H1 (cell line): ENCODE measurements at places on chromosomes 4 and X. TPM values are rescaled to one million over a fixed set of nuclear protein-coding genes. Genes with fewer than 3 reads are reported as not detected.

DNA sequence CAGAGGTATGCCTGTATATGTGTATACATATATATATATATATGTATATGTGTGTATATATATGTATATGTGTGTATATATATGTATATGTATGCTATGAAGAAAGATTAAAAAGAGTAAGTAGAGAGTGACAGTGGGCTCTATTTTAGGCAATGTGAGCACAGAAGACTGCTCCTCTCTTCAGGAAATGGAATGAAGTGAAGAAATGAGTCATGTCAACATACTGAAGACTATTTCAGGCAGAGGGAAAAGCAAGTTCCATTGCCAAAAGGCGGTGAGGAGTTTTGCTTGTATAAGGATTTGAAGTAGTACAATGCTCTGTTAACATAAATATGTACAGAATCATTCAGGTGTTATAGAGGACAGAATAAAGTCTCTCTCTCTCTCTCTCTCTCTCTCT lies 773.2 kb upstream of the FTHL17 start:
- no peaks in the 10 kb centered on the region for H3K36me3 ChIP-seq
- H3K4me3 ChIP-seq = no peak overlapping the region
- no peak for DNase-seq
- no peaks in the 10 kb centered on the region for H3K4me1 ChIP-seq
- H3K27me3 ChIP-seq = no peaks in the 10 kb centered on the region

The DGKK gene
- 3.2 and 4.9 TPM in 2 replicates for polyA plus RNA-seq

DNA sequence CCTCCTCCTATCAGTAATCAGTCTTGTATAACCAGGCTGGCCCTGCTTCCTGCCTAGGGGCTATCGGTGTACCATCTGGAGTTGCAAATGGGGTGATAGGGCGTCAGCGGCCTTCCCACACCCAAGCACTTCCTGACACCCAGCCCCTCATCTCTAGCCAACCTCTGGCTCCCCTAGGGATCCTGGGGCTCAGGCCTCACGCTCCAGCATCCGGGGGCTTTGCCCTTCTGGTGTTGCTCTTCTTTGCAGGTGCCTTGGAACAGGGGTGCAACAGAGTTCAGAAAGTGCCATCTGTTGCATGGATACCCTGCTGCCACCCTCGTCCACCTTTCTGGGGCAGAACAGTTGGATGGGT lies 4.1 kb downstream of the IL9R start:
- no peaks in the 10 kb centered on the region for H3K4me1 ChIP-seq
- no peaks in the 10 kb centered on the region for H3K36me3 ChIP-seq
- no peak overlapping the region for H3K4me3 ChIP-seq
- H3K27ac ChIP-seq = no peak overlapping the region
- DNase-seq = no peak
- no peaks in the 10 kb centered on the region for H3K27me3 ChIP-seq

The ZFX gene
- 2.8 and 7.1 TPM in 2 replicates for polyA plus RNA-seq

- DNase-seq = no peak
- no peak overlapping the region for H3K27ac ChIP-seq
- H3K27me3 ChIP-seq = no peaks in the 10 kb centered on the region
- no peak overlapping the region for H3K4me3 ChIP-seq
These were observed 213.7 kb downstream of the TECRL start for GRCh38 chr4:64195582-64195981.

The MAGEA12 gene
- not detected in 2 replicates for polyA plus RNA-seq

DNA sequence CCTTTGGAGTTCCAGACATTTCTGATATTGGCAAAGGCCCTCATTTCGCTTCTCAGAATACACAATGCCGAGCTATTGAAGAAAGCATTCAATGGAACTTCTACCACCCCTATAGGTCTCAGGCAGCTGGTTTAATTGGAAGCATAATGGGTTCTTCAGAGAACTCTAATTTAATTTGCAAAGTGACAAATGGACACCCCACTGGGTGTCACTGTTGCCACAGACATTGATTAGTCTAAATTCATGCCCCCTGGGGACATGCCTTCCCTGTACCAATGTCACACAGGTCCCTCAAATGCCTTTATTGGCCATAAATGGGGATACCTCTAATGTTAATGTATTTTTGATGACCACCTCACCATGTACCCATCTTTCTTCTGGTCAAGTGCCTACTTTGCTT lies 22.9 kb upstream of the TMEM255A start:
- no peak for DNase-seq
- H3K36me3 ChIP-seq = no peaks in the 10 kb centered on the region
- H3K4me3 ChIP-seq = no peak overlapping the region
- H3K27ac ChIP-seq = no peak overlapping the region
- no peaks in the 10 kb centered on the region; the same call in 1 of the 2 replicates for H3K4me1 ChIP-seq
- no peaks in the 10 kb centered on the region for H3K27me3 ChIP-seq

DNA sequence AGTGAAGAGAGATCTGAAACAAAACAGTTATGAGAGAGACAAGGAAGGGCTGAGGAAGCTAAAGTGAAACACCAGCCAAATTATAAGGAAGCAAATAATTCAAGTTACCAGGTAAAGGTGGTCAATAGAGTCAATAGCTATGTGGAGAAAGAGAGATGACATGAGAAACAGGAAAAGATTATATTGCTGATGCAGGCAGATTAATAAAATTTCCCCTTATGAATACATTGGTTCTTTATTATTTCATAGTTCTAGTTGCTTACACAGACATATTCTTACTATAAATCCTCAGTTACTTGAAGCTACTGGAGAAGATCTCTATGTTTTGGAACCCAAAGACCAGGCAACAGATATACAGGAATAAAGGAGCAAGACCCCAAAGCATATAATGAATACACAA lies 273.7 kb upstream of the CTSO start:
- no peaks in the 10 kb centered on the region for H3K4me1 ChIP-seq
- H3K36me3 ChIP-seq = no peaks in the 10 kb centered on the region
- no peak for DNase-seq
- H3K27ac ChIP-seq = no peak overlapping the region

- peak; percentile 38 for DNase-seq
- H3K4me3 ChIP-seq = no peak overlapping the region
- H3K27ac ChIP-seq = no peak overlapping the region
- no peaks in the 10 kb centered on the region for H3K4me1 ChIP-seq
These were observed 126.4 kb downstream of the HMX1 start for GRCh38 chr4:8745005-8745790.

DNA sequence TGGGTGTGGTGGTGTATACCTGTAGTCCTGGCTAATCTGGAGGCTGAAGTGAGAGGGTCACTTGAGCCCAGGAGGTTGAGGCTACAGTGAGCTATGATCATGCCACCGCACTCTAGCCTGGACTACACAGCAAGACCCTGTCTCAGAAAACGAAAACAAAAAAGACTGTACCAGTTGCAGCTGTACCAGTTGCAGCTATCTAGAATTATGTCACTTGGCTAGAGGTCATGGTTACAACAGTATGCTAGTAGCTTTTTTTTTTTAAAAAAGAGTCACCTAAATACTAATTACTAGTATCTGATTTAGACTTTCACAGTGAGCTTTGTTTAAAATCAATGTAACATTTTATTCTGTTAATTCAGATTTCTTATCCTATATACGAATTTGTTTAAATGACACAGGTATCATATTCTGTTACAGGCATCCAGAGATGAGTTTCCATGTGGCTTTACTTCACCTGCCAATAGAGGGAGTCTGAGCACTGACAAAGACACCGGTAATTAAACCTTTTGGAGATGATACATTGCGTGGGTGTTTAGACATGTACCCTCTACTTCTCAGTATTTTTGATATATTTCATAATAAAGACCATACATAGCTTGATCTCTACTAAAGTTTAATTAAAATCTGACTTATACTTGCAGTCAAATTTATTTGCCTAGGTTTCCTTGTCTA lies 100.2 kb upstream of the IL13RA1 start:
- no peaks in the 10 kb centered on the region for H3K36me3 ChIP-seq
- no peaks in the 10 kb centered on the region for H3K27me3 ChIP-seq
- no peak for DNase-seq
- no peaks in the 10 kb centered on the region for H3K4me1 ChIP-seq
- no peak overlapping the region for H3K27ac ChIP-seq

DNA sequence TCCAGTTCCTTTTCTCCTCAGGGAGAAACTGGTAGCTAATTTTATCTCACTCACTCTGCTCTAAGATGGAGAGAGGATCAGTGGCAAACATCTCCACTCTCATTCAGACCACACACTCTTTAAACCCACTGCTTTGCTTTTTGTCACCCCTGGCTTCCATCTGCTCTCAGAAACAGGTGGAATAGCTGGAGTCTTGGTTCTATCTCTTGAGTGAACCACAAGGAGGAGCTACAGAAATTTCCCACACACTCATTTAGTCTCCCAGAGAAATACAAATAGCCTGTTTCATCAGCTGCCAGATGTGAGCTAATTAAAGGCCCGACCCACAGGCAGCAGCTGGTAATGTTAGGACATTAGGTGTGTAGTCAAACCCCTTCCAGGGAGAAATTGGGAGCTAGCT lies 96.6 kb downstream of the STPG2 start:
- H3K27me3 ChIP-seq = no peaks in the 10 kb centered on the region
- no peak for DNase-seq
- H3K36me3 ChIP-seq = no peaks in the 10 kb centered on the region
- H3K27ac ChIP-seq = no peak overlapping the region
- no peaks in the 10 kb centered on the region for H3K4me1 ChIP-seq

DNA sequence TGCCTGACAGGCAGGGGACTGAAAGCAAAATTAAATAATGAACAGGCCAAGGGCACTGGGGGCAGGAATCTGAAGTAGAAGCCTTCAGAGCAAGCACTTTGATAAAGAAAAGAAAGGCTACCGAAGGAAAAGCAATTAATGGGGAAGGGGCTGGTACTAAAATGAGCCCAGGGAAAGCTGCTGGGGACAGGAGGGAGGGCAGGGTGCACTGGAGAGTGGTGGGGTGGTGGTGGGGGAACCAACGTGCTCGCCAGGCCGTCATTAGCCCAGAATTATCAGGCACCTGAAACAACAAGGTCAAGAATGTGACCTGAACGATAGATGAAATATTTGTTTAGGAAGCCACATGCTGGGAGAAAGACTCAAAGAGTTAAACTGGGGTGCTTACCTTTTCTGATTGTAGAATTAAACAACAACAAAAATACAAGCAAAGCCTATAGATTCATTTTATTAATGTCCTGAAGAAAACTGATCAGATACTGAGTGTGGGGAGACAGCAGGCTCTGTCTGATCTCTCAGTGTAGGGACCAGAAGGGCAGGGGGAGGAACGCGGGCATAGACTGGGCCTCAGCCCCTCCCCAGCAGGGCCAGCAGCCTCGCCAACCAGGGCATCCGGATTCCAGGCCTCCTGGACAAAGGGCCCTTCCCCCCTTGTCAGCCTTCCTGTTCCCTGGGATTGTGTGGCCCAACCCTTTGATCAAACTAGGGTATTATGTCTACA lies 239.7 kb upstream of the KLF3 start:
- H3K27ac ChIP-seq = no peak overlapping the region
- H3K36me3 ChIP-seq = no peaks in the 10 kb centered on the region

DNA sequence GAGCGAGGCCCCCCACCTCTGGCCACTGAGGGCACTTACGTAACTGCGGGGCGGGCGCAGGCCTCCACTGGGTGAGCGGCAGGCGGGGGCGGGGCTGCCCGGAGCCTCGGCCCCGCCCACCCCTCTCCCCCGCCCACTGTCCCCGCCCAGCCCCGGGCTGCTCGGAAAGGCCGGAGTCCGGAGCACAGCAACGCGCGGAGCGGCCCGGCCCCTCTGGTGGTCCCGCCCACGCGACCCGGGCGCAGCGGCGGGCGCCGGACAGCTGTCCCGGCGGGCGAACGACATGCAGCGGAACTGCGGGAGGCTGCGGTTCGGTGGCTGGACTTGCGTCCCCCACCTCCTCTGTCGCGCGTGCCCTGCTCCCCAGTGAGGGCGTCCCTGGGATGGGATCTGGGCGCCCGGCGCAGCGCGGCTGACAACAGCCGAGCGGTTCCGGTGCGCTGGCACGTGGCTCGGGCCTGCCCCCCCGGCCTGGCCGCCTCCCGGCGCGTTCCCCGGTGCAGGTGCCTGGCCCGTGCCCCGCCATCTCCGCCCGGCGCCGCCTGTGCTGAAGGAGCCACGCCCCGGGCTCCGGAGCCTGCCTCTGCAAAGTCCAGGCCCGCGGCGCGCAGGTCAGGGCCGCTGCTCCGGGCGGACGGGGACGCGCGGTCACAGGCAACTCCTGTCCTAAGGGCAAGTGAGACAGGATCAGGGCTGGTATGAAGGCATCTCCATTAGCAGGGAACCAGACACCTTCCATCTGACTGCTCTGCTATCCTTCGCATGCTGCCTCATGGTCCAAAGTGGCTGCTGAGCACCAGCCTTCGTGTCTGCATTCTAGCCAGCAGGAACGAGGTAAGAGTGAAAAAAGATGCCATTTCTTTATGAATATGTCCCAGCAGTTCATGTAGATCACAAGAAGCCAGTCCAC lies 21.8 kb upstream of the JAKMIP1 start:
- no peak for DNase-seq
- H3K4me1 ChIP-seq = no peaks in the 10 kb centered on the region; the same call in none of the 2 replicates
- H3K27me3 ChIP-seq = no peaks in the 10 kb centered on the region
- no peaks in the 10 kb centered on the region for H3K36me3 ChIP-seq
- H3K27ac ChIP-seq = no peak overlapping the region
- H3K4me3 ChIP-seq = peak overlapping the region; percentile 81

GRCh38 chr4:1984406-1985191 lies 24.2 kb downstream of the NELFA start:
- no peaks in the 10 kb centered on the region for H3K27me3 ChIP-seq
- DNase-seq = no peak
- no peak overlapping the region for H3K27ac ChIP-seq
- H3K4me1 ChIP-seq = no peaks in the 10 kb centered on the region

DNA sequence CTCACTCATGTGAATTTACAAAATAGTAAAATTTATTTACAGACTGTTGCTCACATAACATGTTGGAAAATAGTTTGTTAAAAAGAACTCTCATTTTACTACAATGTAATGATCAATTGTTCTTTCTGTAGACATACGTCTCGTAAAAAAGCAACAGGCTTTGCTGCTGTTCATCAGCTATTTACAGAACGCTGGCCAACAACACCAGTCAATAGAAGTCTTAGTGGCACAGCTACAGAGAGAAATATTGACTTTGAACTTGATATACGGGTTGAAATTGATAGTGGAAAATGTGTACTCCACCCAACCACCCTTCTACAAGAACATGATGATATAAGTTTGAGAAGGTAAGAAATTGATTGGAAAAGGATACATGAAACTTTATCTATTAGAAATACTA lies 47.6 kb upstream of the ADAD1 start:
- DNase-seq = no peak
- H3K4me3 ChIP-seq = no peak overlapping the region
- H3K4me1 ChIP-seq = no peaks in the 10 kb centered on the region
- H3K27ac ChIP-seq = no peak overlapping the region

The C4orf50 gene
- 0.08 and 0.16 TPM in 2 replicates for polyA plus RNA-seq

GRCh38 chr4:82981138-82981537 lies 29.5 kb downstream of the LIN54 start:
- no peak for DNase-seq
- H3K4me3 ChIP-seq = no peak overlapping the region
- H3K4me1 ChIP-seq = no peaks in the 10 kb centered on the region
- no peaks in the 10 kb centered on the region for H3K27me3 ChIP-seq
- H3K36me3 ChIP-seq = no peaks in the 10 kb centered on the region

DNA sequence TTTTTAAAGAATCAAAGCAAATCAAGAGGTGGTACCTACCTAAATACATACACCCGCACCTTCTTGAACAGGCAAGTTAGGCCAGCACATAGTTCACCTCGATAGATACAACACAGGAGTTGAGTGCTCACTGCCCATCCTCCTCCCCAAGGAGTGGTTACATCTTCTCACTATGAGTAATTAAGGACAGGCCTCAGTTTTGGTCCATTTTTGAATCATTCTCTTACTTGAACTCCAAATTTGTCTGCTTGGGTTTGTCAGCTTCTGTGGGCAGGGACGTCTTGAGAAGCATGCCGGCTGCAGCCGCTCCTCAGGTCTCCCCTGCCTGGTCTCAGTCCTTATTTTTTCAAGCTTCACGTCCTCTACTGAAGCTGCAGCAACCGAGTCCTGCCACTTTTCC lies 190.6 kb upstream of the RBPJ start:
- no peaks in the 10 kb centered on the region for H3K36me3 ChIP-seq
- H3K27ac ChIP-seq = no peak overlapping the region
- DNase-seq = no peak
- H3K4me1 ChIP-seq = no peaks in the 10 kb centered on the region
